Activated naive CD4-positive, alpha-beta T cell treated with Interleukin-2 at 50 U/mL for 16 hours (primary cell): ENCODE measurements at places on chromosomes 7 and 10.

DNA sequence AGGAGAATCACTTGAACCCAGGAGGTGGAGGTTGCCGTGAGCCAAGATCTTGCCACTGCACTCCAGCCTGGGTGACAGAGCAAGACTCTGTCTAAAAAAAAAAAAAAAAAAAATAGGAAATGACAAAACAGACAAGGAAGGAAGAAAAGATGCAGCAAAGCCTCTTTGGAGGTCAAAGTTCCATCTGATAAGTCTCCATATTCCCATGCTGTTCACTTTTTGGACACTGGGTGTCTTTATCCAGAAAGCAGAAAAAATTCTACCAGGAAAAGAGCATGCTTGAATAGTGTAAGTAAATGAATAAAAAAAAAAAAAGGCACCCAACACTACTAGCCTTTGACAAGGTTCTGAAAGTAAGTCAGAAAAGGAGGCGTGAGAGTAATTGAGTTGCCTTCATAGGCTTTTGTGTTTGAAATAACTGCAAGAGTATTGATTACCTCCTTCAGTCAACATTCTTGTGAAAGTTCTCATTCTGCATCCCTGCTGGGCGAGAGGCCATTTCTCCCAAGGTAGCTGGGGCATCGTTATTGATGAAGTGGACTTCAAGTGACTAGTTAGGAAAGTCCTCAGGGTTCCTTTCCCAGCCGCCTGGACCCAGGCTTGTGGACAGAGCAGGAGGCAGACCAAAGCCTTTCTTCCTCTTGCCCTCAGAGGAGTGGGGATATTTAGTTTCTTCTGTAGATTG, 133.3 kb upstream of the KIF5B start:
- DNase-seq: no peak

GRCh38 chr7:127678337-127678736, 26.3 kb downstream of the SND1 start:
- DNase-seq: no peak

GRCh38 chr7:82998436-82998835, 164.2 kb downstream of the PCLO start:
- no peak for DNase-seq

DNA sequence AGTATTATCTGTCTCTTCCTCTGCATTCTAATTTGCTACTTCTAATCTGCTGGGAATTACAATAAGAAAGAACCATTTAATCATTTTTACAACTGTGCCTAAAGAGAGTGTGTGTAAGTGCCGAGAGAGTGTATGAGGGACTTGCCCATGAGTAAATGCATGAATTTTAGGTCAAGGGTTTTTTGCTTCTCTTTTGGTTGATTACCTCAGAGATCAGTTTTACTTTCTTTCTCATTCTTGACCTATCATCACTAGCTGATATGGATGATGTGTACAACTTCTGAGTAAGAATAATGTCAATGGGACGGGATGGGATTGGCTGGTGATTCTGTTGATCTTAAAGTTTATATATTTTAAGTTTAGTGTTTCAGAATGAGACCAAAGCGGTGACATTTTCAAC, 47.8 kb downstream of the IKZF1 start:
- DNase-seq: no peak

GRCh38 chr7:55569269-55569663, 3.0 kb downstream of the VOPP1 start:
- DNase-seq: no peak

GRCh38 chr7:37107047-37107750, 341.5 kb downstream of the ELMO1 start:
- DNase-seq: no peak

DNA sequence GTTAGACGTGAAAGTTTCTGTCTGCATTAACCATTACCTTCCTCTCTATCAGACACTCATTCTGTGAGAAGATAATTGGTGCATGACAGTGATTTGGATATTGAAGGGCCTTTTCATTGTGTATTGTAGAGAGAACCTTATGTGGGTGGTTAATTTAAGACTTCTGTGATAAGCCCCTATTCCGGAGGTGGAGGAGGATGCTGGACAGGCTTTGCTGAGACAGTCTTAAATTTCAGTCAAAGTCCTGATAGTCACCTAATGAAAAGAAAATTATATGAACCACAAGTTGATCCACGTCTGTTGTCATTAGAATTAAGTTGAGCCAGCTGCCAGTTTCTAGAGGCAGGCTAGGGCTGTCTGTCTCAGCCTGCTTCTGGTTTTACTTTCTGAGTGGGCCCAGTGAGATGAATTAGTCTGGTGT, 62.9 kb downstream of the CELF2 start:
- no peak for DNase-seq

DNA sequence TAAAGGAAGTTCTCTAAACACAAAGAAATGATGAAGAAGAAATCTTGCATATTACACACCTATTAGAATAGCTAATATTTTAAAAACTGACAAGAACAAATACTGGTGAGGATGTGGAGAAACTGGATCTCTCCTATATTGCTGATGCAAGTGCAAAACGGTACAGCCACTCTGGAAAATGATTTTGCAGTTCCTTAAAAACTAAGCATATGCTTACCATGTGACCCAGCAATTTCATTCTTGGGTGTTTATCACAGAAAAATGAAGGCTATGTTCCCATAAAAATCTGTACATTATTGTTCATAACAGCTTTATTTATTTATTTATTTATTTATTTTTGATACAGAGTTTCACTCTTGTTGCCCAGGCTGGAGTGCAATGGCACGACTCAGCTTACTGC, 14.9 kb upstream of the PLEKHA1 start:
- DNase-seq: no peak

GRCh38 chr7:47329320-47329926, 252.5 kb downstream of the TNS3 start:
- DNase-seq: no peak

DNA sequence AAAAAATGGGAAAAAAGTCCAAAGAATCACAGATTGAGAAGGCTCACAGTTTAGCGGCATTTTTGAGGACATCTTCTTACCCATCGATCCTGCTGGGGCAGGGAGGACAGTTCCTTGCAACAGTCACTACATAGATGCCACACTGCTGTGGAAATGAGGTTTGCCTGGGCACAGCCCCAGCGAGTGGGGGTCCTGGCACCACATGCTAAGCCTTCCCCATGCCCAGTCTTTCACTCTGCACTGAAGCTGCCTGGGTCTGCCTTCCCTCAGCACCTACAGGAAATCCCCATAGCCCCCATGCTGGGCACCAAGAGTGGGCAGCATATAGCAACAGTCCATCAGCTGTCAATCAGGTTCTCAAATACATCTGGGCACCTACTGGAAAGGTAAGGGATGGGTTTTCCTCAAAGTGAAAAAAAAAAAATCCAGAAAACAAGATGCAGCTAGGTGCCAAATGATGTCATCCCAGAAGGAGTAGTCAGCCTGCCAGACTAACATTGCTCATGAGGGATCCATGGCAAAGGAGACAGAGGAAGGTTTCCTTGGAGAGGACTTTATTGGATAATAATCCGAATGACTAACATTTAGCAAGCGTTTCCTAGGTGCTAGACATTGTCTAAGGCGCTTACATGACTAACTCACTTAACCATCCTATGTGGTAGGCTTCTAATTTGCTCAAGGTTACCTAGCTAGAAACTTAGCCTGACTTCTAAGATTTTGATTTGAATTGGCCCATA, 125.7 kb upstream of the CXCL12 start:
- DNase-seq: no peak

DNA sequence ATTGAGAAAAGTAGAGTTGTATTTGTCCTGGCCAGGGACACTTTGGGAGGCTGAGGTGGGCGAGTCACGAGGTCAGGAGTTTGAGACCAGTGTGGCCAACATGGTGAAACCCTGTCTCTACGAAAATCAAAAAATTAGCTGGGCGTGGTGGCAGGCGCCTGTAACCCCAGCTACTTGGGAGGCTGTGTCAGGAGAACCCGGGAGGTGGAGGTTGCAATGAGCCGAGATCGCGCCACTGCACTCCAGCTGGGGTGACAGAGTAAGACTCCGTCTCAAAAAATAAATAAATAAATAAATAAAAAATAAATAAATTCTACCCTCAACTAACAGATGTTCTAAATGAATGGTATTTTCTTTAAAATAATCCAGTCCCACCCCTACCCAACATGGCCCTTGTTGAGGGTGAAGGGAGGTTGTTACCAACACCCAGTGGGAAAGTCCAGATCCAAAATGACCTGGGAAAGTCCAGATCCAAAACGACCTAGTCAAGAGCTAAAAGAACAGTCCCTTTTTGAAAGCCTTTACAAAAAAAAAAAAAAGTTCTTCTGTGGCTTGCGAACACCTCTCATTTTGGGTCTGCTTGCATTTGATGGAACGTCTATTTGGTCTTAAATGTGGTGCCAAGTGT, 16.0 kb downstream of the MXI1 start:
- no peak for DNase-seq

GRCh38 chr7:134891262-134891695, 95.0 kb upstream of the AGBL3 start:
- no peak for DNase-seq

DNA sequence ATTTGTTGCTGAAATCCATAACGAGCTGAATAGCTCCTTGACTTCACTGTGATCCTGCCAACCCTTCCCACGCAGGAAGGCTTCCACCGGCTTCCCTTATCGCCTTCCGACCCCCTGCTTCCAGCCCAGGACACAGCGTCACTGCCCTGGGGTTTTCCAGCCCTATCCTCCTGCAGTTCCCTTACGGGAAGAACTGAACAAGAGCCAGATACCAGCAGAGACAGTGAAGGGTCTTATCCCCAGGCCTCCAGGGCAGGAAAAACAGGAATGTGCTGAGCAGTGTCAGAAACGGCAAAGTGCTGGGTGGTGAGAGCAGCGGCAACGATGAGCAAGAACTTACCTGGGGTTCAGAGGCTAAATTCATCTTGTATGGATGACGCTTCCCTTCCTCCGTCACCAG, 22.4 kb downstream of the PDLIM1 start:
- no peak for DNase-seq

DNA sequence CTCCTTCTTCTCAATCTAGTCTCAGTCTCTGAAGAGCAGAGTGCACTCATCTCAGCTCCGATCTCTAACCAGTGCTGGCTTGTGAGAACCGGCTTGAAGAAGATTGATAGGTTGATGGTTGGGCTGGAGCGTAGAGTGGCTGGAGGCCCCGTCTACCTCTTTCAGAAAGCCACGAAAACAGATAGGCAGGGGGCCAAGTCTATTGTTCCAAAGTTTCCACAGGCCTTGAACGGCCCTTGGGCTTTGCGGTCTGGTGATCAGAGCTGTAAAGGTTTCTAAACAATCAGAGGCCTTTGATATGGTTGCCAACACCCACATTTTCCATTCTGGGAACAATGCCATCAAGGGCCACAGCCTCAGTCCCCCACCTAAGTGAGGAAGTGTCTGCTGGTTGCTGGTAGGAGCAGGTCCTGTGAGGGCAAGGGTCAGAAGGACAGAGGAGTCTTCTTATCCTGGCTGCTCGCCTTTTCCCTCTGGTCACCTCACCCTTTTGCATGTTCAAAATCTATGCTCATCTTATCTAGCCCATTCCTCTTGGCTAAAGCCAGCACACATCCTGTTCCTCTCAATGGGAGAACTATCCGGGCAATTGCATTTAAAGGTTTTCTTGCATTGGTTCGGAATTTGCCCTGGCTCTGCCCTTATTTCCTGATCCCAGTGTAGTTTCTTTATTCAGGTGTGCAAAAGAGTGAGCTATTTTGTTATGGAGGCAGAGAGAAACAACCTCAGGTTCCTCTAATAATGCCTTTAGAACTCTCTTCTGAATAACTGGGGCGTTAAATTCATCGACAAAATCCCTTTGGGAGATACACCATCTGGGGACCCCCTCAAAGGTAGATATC, 70.3 kb upstream of the KMT2E start:
- DNase-seq: peak; percentile 69

DNA sequence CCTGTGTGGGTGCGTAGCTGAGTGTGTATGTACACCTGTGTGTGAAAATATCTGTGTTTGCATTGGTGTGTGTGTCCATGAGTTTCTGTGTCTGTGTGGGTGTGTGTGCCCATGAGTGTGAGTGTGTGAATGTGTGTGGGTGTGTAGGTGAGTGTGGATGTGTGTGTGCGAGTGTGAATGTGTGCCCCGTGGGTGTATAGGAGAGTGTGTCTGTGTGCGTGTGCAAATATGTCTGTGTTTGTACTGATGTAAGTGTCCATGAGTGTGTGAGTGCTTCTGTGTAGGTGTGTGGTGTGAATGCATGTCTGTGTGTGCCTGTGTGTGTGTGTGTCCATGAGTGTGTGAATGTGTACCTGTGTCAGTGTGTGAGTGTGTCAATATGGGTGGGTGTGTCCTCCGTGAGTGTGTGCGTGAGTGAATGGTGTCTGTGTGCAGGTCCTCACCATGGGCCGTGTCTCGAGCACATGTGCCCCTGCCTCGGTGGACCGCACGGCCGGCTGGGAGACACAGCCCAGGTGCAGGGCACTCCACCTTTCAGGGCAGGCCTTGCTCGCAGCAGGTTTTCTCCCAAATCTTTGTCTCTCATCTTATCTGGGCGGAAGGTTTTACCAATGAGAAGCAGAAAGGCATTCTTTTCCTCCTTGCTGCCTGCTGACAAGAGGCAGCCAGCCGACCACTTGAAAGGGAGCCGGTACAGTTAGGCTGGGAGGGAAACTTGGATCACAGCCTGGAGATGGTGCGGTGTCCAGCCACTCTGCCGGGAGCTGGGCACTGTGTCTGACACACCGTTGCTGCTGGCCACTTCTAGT, 107.1 kb upstream of the FAM20C start:
- DNase-seq: no peak

GRCh38 chr7:33644489-33644888, 260.9 kb upstream of the BMPER start:
- no peak for DNase-seq

DNA sequence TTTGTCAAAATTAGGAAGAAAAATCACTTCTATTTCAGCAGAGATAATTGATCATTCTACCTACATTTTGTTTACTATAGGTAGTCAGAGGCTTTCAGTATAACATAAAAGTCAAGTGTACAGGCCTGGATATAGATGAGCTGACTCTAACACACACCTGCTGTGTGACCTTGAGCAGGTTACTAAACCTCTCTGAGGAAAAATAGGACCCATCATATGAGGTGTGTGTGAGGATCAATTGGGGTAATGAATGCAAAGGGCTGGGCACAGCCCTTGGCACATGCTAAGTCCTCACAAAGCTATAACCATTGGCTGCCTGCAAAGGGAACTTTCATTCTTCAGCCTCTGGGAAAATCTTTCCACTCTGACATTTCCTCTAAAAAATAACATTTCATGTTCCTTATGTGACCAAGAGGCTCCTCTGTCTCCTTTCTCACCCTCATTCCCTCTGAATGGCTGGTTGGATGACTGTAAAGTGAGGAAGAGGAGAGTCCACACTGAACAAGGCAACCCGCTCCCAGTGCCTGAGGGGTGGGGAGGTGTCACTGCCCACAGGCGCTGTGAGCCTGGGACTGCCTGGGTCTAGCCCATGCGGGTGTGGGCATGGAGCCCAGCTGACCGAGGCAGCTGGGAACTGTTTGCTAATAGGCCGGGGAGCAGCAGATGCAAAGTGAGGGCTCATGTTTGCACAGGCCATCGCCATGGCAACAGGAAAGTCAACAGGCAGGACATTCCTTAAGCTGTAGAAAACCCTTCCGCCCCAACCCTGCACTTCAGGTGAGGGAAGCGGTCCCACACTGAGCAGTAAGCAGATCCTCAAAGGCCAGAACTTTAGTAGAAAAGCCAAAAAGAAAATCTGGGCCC, 36.8 kb downstream of the MYOF start:
- DNase-seq: no peak

GRCh38 chr10:32413513-32413912, 32.4 kb upstream of the CCDC7 start:
- peak; percentile 65 for DNase-seq

GRCh38 chr10:58909881-58910280, 266.6 kb upstream of the PHYHIPL start:
- no peak for DNase-seq

GRCh38 chr10:121096617-121097431, 245.7 kb downstream of the WDR11 start:
- DNase-seq: no peak

- DNase-seq: no peak
These were observed 638.5 kb downstream of the PHTF2 start for GRCh38 chr7:78437118-78437517.
